ENCODE measurements at places on chromosomes 3 and 15.

DNA sequence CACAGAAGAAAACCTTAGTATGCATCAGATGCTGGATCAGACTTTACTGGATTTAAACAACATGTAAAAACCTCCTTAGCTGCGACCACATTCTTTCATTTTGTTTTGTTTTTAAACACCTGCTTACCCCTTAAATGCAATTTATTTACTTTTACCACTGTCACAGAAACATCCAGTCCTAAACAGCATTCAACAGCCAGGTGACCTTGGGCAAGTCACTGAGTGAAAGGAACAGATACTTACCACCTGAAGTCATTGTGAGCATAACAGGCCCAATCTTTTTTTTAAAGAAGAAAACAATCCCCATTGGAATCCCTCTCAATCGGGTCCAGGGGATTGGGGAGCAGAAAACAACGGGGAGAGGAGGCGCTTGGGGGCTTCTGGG is 390 bp downstream of the STARD5 start:
- no peak for DNase-seq

DNA sequence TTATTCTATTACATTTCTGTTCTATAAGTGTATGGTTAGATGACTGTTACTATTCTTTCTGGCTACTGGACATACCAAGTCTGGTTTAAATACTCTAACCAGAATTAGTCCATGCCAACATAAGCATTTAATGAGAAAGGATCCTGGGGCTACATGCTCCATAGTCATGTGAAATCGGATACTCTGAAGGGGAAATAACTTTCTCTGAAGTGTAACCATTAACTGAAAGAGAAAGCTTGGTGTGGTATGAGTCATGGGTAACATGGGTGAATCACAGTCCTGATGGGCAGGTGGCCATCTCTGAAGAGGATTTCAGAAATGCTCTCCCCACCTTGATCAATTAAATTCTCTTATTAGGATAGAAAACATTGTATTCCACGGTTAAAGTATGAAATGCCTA is 69.4 kb downstream of the FHIT start:
- DNase-seq: no peak

GRCh38 chr15:84591815-84592214 is 9.0 kb upstream of the ZSCAN2 start:
- DNase-seq: no peak

DNA sequence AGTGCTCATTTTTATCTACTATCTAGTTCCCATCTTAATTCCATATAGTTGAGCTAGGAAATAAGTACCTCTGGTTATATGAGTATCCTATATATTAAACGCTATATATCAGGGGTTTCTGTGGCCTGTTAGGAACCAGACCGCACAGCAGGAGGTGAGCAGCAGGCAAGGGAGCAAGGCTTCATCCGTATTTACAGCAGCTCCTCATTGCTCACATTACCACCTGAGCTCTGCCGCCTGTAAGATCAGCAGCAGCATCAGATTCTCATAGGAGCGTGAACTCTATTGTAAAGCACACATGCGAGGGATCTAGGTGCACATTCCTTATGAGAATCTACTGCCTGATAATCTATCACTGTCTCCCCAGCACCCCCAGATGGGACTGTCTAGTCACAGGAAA is 23.0 kb downstream of the GSK3B start:
- DNase-seq: no peak

GRCh38 chr15:51260202-51260601 is 78.2 kb downstream of the CYP19A1 start:
- no peak for DNase-seq

- DNase-seq: no peak
Observed at GRCh38 chr3:127056281-127056680, 73.4 kb downstream of the PLXNA1 start.

DNA sequence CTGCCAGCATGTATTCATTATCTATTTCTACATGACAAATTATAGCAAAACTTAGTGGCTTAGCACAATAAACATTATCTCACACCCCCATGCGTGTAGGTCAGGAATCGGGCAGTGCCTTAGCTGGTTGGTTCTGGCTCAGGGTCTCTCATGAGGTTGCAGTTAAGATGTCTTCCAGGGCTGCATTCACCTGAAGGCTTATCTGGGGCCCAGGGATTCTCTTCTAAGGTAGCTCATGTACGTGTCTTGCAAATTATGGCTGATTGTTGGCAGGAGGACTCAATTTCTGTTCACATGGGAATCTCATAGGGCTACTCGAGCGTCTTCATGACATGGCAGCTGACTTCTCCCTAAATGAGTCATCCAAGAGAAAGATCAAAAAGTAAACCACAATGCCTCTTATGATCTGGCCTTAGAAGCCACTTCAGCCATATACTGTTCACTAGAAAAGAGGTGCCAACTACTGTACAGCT is 42.9 kb upstream of the TSC22D2 start:
- DNase-seq: no peak

DNA sequence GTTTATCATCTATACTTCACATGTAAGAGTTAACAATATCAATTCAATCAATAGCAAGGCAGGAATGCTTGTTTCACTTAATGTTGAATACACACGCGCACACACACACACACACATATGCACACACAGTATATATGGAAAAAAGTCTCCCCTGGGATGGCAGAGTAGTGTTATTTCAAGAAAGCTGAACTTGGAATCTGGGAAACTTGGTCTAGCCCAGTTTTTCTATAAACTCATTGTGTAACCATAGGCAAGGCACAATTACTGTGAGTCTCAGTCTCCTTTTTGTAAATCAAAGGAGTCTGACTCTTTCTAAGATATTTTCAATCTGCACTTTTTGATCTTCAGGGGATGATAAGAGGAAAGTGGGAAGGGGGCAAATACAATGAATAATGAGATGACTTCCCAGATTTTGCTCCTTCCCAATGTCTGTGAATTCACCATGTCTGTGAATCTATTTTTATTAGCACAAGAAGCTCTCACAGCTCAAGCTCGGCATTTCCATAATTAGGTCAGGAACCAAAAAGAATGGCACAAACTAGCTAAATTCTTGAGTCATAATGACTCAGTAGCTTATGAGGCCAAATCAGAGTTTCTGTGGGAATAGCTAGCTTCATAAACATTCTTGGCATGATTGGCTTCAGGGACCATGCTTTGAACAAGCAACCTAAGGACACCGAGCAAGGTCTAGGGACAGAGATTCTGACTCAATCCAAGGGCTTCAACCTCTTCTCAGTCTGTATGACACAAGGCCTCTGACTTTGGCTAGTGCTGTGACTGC is 227.4 kb upstream of the DCBLD2 start:
- no peak for DNase-seq
